Nucleus accumbens (tissue), 56 donors: ENCODE measurements at places on chromosomes 12 and 14.

DNA sequence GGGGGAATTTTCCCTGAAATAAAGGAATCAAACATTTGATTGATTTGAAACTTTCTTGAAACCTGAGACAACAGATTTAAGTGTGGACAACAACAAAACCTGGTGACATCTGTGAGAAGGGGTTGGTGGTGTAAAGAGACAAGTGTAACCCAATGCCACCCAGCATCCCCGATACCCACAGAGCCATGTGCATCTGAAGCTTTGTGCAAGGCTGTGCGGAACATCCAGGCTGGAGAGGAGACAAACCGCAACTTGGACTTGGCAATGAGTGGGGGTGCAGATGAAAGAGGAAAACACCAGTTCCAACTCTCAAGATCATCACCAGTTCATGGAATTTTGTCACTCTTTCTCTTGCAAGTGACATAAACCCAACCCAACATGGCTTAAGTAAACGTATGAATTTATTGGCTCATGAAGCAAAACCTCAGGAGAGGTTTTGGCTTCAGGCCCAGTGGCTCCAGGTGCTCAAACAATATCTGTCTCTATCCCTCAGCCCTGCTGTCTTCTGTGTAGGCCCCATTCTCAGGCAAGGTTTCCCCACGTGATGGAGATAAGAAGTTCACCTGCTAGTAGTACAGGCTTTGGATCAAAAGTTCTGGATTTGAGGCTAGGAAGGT, 55.2 kb upstream of the NTF3 start:
- no peak for DNase-seq

GRCh38 chr14:30440961-30441360, 118.0 kb upstream of the G2E3 start:
- DNase-seq, result no peak

DNA sequence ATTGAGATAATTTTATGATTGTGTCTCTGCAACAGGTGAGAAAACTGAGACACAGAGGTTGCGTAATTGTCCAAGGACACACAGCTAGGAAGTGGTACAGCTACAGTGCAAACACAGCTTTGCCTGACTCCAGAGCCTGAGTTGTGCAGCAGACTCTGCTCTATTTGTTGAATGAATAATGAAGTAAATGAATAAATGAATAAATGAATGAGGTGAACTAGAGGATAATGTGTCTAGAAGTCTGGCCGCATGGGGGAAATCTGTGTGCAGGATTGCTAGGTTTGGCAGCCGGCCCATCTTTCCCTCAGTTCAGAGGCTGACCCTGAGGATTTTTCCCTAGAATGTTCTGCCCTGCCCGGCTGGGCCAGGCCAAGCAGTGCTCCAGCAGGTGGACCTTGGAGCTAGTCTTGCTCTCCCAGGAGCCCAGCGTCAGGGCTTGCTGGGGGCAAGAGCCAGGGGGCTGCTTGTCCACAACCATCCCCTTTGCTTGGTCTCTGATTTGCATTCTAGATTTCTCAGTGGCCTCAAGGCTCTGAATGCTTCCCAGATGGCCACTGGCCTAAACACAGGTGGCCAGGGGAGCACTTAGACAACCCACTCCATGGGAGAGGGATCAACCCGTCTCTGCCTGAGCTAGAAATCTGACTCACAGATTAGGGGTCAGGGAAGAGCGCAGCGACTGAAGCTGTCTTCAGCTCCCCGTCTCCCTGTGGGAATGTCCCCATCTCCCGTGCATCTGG, 225.2 kb downstream of the C12orf75 start:
- no peak for DNase-seq

DNA sequence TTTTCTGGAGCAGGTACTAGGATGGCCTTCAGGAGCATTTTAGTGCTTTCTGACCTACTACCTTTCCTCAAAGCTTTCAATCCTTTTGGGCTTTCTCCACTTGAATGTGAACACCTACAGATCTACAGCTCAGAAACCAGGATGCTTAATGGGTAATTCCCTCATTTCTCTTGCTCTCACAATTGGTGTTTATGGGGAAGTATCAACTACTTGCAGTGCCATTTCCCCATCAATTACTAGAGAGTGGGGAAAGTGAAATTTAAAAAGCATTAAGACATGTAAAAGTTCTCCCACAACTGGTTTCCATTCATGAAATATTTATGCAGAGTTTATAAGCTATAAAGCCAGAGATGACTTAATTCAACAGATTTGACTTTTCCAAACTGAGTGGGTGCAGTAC, 2.1 kb upstream of the YY1 start:
- DNase-seq, result no peak

- no peak for DNase-seq
These were observed 121.5 kb downstream of the MNAT1 start for GRCh38 chr14:60856111-60856510.

GRCh38 chr12:56205445-56205844, 16.2 kb upstream of the SMARCC2 start:
- DNase-seq, result no peak

GRCh38 chr12:120500581-120500980, 4.7 kb downstream of the DYNLL1 start:
- no peak for DNase-seq
